D341Med (cell line): ENCODE measurements at places on chromosomes 13 and 19.

DNA sequence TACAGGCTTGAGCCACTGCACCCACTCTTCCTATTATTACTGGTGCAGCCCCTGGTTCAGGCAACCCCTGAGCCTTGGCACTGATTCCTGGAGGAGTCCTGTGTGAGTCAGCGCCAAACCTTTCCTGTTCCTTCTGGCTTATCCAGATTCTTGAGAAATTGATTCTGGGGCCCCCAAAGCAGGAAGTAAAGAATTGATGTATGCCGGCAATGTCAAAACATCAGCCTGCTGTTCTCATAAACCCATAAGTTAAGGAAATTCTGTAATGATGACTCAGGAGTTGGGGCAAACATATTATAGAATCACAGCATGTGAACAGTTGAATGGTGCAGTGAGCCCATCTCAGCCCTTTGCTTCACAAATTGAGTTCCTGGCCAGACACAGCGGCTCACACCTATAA is 1.4 kb upstream of the OR7G3 start:
- no peak for DNase-seq

DNA sequence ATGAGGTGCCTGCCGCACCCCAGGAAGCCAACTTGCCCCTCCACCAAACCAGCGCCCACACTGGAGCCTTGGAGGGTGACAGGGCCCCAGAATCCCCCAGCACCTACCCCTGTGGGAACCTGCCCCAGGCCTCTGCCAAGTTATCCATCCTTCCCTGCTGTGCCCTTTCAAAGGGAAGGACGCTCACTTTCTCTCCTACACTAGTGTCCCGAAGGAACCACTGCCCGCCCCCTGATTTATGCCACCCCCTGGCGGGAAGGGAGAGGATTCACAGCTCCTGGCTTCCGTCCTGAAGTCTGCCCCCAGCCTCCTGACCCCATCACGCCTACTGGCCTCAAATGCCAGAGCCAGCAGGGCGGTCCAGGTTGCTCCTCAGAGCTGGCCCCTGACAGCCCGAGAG is 1.4 kb downstream of the EVI5L start:
- peak; percentile 72 for DNase-seq

DNA sequence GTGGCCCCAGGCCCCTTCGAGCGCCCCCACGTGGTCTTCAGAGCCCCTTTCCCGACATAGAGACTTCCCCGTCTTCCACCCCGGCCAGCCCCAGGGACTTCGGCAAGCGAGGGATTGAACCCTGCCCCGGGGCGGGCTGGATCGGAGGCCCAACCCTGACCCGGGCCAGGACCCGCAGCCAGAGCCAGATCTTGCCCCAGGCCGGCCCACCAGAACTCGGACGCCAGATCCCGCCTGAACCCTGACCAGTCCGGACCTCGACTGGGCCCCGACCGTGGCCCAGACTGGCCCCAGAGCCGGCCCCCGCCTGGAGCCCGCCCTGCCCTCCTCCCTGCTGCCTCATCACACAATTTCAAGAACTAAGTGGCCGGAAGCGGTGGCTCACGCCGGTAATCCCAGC is 253 bp upstream of the TPTE2 start:
- no peak for DNase-seq

DNA sequence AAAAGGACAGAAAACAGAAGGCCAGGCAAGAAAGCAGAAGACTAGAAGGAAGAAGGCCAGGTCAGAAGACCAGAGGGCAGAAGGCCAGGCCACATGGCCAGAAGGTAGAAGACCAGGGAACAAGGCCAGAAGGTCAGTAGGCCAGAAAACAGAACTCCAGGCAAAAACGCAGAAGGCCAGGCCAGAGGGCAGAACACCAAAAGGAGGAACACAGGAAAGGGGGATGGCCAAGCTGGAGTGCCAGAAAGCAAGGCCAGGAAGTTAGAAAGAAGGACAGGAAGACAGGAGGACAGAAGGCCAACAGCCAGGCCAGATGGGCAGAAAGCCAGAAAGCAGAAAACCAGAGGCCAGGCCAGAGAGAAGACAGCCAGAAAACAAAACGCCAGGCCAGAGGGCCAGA is 185.4 kb downstream of the TUBA3C start:
- DNase-seq: no peak
